Lung microvascular endothelial cell (primary cell): ENCODE measurements at places on chromosomes 6 and 20. TPM values are rescaled to one million over a fixed set of nuclear protein-coding genes. Genes with fewer than 3 reads are reported as not detected.

The FAM217A gene
- total RNA-seq, result not detected in 2 replicates

DNA sequence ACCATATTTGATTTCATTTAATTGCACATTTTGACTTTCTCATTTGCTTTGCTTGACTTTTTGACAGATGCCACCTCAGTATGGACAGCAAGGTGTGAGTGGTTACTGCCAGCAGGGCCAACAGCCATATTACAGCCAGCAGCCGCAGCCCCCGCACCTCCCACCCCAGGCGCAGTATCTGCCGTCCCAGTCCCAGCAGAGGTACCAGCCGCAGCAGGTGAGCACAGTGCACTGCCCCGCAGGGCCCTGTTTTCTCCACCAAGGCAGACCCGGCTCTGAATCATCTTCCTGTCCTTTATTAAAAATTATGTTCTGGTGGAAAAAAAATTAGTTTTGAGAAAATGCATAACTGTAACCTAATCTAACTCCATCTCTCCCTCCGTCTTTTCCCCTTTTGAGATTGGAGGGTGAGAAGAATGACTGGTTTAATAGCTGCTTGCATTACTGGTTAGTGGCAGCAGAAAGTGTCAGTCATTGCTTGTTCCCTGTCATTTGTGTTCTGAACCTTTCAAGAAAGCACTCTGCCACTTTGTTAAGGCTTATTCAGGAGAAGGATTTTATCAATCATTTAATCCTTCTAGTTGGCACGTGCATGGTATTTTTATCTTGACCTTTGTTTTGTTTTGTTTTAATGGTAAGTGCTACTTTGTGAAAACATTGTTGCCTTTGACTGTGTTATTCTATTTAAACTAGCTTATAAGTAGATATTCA, 124.3 kb downstream of the ARID1B start:
- no peak for DNase-seq

The WFDC5 gene
- not detected in 2 replicates for total RNA-seq

DNA sequence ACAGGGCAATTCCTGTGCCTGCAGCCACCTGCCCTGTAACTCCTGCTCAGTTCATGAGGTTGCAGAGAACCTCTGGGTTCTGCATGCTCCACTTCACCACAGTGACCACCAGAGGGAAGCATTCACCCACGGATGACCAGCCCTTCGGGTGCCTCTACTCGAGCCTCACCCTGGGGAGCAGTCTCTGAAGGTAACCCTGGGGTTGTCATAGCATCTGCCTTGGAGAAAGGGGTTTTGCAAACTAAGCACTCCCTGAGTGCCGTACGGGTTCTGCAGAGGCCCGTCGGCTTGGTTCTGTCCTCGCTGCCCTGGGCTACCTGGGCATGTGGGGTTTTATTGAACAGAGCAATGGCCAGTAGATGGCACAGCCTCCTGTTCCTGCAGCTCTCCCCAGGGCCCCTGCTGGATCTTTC, 10.2 kb upstream of the CST5 start:
- peak; percentile 56 for DNase-seq

The XKR7 gene
- total RNA-seq, result under 0.01 TPM in 1 of 2 replicates, not detected in the other

GRCh38 chr6:12129523-12129922, 117.4 kb downstream of the HIVEP1 start:
- DNase-seq, result no peak

The MACROD2 gene
- total RNA-seq, result under 0.01 and 0.40 TPM in 2 replicates
